ENCODE measurements at places on chromosomes 5 and 9. TPM values are rescaled to one million over a fixed set of nuclear protein-coding genes. Genes with fewer than 3 reads are reported as not detected.
A peak's percentile ranks its signal among the peaks of the same experiment; 100 is the strongest.

DNA sequence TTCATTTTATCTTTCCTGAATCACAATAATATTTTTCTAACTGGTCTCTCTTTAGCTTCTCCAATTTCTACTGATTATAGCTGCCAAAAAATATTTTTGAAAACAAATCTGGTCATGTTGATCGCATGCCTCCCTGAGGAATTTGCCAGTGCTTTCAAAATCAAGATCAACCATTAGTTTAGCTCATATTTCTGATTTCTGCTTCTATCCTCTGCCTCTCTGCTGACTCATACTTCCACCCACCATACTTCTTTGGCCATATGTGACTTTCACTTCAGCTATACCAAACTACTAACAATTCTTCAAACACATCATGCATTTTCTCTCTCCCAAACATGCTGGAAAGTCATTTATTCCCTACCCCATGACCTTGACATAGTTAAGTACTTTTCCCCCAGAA is 636.5 kb downstream of the TLE1 start:
- DNase-seq: peak; percentile 52

DNA sequence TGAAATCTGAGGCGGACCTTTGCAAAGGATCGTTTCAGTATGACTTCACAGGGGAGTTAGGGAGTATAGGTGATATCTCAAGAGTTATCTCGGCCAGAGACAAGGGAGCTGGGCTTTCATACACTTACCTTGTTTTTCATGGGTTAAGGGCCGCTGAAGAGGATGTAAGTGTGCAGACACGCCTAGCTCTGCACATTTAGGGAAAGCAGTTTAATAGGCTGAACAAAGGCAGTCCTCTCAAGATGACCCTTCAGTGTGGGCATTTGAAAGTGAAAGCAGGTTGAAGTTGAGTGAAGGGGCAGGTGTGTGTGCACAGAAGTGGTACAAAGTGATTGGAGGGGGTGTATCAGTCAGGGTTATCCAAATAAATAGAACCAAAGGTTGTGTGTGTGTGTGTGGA is 33.1 kb upstream of the PRXL2C start:
- no peak for DNase-seq

- no peak for DNase-seq
Observed at GRCh38 chr5:136439367-136439766, 74.0 kb upstream of the TRPC7 start.

DNA sequence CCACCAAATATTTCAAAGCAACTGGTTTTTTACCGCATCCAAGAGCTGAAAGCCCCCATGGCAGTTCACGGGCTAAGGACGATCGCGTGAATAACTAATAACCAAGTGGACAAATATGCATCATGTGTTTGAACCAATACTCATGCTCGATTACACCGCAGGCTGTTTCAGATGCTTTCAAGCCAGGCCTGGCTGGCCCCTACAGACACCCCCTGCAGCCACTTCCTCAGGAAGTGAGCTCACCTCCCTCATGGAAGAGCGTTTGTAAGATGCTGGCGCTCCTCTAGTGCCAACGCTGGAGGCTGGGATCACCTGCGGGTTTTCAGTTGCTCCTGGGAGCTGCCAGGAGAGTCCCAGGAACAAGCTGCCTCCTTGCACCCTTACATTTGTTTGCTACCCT is 53.9 kb upstream of the PTCH1 start:
- no peak for DNase-seq

- DNase-seq: no peak
Observed at GRCh38 chr5:94932259-94932658, 313.8 kb downstream of the SLF1 start.

GRCh38 chr5:111200828-111201227 is 23.4 kb upstream of the CAMK4 start:
- no peak for DNase-seq

DNA sequence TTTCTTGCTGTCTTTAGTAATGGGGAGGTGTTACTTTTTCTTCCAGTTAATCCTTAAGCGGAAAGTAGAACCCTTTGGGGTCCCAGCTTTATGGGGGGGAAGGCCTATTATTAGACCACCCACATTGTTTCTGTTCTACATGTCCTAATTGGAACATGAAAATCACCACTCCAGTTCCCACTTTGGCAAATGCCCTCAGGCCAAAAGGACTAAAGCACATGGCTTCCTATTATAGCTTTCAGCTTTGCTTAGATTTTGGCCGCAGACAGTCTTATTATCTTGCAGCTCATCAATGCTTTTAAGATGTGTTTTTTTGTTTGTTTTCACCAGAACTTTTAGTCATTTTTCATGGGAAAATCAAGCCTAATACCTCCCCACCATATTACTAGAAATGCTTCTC is 296.8 kb upstream of the ANKH start:
- no peak for DNase-seq

GRCh38 chr9:109624896-109625295 is 126.8 kb upstream of the PTPN3 start:
- no peak for DNase-seq

- no peak for DNase-seq
Observed at GRCh38 chr9:125376261-125377226, 114.9 kb downstream of the GAPVD1 start.

DNA sequence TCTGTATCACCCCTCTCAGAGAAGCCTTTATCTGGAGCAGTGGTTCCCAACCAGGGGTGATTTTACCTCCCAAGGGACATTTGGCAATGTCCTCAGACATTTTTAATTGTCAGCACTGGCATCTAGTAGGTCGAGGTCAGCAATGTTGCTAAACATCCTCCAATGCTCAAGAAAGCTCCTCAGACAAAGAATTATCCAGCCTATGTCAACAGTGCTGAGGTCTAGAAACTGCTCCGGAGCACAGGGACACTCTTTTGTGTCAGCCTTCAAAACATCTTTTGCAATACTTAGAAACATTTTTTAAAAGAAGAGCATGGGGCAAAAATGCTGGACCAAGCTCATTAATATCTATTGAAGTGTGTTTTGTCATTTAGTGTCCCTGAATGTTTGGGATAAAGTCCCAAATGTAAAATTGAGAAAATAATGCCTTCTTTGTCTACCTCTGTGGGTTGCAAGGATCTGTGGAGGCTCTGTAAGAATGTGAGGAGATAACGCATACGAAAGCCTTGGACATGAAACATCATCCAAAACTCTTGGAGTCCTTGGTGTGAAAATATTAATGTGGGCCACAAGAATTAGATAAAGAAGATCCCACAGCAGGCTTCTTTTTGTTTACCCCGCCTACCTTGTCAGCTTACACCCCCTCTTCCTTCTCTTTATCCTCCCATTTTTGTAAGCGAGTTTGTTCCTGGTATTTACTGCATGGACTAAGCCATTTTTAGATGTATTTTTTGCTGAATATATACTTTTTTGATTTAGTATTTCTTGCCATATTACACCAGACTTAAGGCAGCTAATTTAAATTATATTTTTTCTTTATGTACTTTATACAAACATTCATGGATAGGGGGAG is 193.5 kb downstream of the CD180 start:
- no peak for DNase-seq

DNA sequence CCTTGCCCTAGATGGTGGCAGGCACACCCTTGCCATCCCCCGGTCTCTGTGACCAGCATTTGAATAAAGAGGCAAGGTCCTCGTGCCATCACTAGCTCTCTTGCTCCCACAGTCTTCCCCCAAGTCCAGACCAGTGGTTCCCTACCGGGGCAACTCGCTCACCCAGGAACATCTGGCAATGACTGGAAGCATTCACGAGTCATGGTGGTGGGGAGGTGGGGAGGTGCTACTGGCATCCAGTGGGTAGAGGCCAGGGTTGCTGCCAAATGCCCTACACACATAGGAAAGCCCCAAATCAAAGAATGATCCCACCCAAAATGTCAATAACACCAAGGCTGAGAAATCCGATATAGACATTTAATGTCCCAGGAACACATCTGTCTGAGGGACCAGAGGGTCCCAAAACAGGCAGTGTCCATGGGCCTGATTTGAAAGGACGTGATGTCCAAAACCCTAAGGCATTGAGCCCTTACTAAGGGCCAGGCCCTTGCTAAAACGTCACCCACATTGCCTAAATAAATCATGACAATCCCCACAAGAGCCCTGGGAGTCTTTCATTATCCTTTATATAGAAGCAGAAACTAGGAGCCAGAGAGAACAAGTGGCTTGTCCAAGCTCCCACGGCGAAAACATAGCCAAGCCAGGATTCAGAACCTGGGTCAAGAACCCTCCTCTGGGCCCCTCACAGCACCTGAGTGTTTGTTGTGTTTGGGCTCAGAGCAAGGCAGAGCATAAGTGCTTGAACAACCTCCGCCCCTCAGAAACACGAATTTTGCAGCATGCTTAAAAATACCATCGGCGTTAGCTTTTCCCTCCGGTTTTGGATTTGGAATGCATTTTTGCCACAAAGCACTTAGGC is 119.3 kb upstream of the WWC1 start:
- DNase-seq: no peak

DNA sequence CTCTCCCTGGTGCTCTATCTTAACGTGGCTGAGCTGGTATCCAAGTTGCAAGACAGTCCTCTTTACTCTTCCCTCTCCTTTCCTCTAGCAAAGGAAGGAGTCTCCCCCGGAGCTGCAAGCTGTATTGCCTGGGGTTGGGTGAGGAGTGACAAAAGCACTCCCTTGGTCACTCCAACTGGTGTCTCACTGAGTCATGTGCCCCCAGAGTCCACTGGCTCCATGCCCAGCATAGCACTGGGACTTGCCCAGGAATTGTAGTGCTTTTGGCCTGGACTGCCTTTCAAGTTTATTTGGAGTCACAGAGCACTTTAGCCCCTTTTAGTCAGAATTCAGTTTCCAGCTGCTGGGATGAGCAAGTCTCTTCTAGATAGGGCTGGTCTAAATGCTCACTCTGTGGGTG is 82.6 kb upstream of the FST start:
- peak; percentile 59 for DNase-seq

DNA sequence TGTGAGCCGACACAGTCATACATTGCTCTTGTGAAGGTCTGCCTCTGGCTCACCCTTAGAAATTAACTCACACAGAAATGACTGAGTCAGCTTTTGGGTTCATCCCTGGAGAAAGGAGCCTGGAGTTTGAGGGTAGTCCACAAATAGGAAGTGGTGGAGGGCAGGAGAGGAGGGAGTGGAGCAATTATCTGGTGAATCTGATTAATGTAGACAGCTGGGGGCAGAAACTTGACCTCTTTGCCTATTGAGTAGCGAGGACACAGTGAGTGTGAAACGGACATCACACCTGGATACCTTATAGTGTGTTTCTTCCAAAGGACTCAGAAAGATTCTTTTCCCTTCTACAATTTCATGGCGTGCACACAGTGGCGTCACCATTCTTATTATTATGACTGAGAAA is 48.5 kb upstream of the MSX2 start:
- no peak for DNase-seq

GRCh38 chr5:133359861-133360260 is 252.5 kb downstream of the FSTL4 start:
- DNase-seq: no peak

- DNase-seq: no peak
Observed at GRCh38 chr9:29875547-29875946, 2302.3 kb upstream of the C9orf72 start.

- DNase-seq: no peak
Observed at GRCh38 chr5:6573651-6574101, 59.2 kb downstream of the NSUN2 start.

GRCh38 chr5:142952229-142952628 is 182.1 kb downstream of the ARHGAP26 start:
- DNase-seq: no peak

DNA sequence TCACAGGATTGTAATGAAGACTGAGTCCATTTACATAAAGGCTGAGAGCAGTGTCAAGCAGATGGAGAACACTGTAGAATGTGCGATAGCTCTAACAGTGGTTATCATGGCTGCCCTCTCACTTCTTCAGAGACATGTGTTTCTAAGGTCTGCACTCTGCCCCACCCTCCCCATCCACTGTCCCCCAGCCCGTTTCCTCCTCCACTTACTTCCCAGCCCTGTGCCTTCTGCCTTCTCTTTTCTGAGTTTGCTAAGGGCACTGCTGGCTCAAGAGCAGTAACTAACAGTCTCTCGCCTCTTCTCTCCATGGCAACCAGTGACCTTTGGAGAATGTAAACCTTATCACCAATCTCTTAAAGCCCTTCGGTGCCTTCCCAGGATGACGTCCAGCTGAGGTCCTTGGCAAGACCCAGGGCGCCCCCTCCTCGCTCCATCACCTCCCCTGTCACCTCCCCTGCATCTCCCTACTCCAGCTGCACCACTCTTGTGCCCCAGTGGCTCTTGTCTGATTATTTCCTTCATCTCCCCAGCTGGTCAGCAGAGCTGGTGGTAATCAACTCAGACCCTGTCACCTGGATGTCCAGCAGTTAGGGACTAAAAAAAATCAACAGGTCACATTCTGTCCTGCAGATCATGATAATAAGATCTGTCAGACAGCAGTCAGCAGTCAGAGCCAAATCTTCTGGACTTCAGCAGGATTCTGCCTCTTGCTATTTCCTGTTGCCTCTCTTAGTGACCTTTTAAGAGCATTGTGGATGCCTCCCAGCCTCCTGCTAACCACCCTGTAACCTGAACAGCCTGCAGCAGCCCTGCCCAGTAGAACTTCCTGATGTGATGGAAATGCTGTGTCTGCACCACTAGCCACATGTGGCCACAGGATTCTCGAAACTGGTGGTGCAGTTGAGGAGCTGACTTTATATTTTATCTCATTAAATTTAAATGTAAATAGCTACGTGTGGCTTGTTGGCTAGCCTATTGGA is 9.0 kb downstream of the FXN start:
- DNase-seq: no peak

- no peak for DNase-seq
Observed at GRCh38 chr5:94614156-94614805, 4.1 kb downstream of the KIAA0825 start.

DNA sequence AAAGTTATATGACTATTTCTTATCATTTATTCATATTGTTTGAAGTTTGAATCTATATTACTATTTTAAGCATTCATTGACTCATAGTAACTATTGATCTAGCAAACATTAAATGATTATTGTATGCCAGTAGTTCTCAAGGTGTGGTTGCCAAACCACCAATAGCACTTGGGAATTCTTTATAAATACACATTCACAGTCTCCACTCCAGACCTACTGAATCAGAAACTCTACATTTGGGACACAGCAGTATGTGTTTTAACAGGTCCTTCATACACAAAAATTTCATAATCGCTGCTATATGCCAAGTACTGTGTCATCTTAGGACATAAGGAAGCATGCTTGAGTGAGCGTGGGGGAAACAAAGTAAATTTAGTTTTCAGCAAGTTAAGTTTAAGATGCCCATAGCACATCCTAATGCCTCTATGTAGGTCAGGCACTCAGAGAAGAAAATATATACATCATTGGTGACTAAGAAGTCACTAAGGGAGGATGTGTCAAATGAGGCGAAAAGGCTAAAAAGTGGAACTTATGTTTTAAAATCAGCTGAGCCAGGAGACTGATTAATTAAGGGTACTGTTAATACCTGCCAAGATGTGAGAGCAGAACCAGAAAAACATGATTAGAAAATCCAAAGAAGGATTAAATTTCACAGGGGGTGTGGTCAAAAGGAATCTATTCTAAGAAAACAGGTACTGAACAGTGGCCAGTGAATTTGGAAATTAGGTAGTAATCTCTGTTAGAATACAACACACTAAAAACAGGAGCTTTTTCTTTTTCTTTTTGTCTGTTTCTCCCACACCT is 340.8 kb downstream of the HCN1 start:
- no peak for DNase-seq

- DNase-seq: peak; percentile 68
Observed at GRCh38 chr5:151570058-151570457, 21.1 kb downstream of the FAT2 start.

Gene RC3H2
- 39.4 TPM for total RNA-seq

Gene PCDHGB7
- 1.1 TPM for total RNA-seq

Gene IGIP
- 1.4 TPM for total RNA-seq

Gene PPP2R2B
- total RNA-seq: 0.14 TPM

Gene OTULINL
- 1.8 TPM for total RNA-seq

Gene LCN9
- not detected for total RNA-seq

Gene LHX3
- total RNA-seq: not detected

Gene SERF1A
- total RNA-seq: 2.8 TPM

Gene ADCY2
- total RNA-seq: not detected

Gene NPDC1
- total RNA-seq: 7.3 TPM

Gene CARD9
- total RNA-seq: 0.24 TPM

Measured in foreskin keratinocyte (primary cell).